ENCODE measurements at places on chromosomes 1 and 21. TPM values are rescaled to one million over a fixed set of nuclear protein-coding genes. Genes with fewer than 3 reads are reported as not detected.

DNA sequence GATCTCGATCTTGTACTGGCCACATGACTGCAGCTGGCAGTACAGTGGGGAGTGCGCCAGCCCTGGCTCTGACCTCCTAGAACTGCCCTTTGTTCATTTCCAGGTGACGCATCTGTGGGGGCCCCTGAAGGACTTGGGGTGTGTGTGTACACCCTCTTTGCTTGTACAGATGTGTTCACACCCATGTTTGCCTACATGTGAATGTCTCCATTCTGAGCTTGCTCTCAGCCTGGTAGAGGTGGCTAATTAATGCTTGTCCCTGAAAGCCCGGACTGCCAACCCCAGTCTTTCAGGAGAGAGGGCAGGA, 19.8 kb downstream of the TNFRSF1B start:
- DNase-seq, result no peak

DNA sequence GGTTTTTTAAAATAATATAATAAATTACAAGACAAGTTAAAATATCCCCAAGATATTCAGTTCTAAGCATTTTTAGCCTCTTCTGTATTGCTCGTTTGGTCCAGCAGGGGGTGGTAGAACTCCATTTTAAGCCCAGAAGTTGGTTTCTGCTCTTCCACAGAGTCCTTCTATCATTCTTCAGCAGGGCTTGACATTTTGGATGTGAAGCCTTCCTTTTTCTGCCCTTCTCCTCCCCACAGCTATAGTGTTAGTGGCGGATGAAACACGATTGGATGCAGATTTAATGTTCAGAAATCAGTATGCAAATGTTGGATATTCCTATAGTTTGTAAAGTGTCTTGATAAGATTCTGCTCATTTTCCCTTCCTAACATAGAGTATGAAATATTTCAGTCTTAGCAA, 1.4 kb downstream of the NCAM2 start:
- DNase-seq, result peak; percentile 7

DNA sequence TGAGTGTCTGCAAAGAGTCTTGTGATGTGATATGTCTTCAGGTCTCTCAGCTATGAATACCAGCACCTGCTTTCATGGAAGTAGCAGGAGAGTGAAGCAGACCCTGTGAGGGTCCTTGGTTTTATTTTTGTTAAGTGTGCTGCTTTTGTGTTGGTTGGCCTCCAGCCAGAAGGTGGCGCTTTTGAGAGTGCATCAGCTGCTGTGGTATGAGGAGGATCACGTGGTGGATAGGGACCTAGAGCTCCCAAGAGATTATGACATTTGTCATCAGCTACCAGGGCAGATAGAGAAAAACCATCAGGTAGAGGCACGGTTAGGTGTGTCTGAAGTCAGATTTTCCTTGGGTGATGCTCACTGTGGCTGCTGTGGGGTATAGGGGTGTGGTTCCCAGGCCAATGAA, 1232.1 kb downstream of the MRPL39 start:
- DNase-seq, result no peak

DNA sequence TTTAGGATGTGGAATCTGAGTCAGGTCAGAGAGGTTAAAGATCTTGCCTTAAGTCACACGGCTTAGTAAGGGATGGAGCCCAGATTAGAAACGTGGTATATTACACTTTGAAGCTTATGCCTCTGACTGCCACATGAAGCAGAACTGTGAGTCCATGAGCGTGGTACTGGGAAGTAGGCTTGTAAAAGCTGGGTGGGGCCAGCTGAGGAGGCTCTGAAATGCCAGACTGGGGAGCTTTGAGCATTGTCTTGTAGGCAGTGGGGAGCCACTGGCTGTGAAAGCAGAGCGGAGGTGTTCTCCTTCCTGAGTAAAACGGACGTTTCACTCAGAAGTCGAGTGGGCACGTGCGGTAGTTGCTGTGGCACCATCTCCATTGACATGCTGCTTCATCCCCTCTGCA, 72.6 kb upstream of the USP24 start:
- no peak for DNase-seq

- no peak for DNase-seq
Measured at GRCh38 chr1:21742578-21742977, 40.4 kb downstream of the USP48 start.

Gene CD1D
- total RNA-seq, result 3.1 TPM

Gene ABCG1
- total RNA-seq, result 132 TPM

Gene MFSD2A
- total RNA-seq, result 11.1 TPM

Gene HAO2
- 0.13 TPM for total RNA-seq

Measured in bronchial epithelial cell (primary cell).